ENCODE measurements at places on chromosomes 7 and 10.

DNA sequence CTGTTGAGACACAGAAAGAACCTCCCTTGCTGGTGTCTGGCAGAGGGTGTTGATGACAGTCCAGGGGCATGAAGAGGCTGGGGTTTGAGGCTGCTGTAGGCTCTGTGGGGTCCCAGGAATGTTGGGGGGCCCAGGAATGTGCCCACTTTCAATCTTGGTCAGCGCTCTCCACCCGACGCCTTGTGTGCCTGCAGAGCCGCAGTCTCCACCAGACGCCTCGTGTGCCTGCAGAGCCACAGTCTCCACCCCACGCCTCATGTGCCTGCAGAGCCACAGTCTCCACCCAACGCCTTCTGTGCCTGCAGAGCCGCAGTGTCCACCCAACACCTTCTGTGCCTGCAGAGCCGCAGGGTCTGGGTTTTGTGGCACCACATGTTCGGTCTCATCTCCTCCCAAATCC, 84.0 kb downstream of the ADARB2 start:
- no peak for DNase-seq

DNA sequence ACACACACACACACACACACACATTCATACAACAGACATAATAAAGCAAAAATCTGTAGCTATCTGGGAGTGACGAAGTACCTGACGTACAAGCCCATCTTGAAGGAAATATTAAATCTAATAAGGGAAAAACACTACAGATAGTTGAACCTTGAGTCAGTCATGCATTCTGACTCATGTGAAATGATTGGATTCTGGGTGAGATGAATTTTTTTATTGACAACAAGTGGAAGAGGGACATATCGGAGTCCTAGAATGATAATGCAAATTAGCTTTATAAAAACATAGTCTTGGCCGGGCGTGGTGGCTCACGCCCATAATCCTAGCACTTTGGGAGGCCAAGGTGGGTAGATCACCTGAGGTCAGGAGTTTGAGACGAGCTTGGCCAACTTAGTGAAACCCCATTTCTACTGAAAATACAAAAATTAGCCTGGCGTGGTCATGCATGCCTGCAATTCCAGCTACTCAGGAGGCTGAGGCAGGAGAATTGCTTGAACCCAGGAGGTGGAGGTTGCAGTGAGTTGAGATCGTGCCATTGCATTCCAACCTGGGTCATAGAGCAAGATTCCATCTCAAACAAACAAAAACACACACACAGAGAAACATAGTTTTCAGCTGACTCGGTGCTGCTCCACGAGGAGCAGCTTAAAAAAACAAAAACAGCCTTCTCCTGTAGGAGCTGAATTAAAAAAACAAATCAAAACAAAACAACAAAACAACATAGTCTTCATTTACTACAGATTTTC, 154.4 kb upstream of the MKLN1 start:
- DNase-seq: no peak

DNA sequence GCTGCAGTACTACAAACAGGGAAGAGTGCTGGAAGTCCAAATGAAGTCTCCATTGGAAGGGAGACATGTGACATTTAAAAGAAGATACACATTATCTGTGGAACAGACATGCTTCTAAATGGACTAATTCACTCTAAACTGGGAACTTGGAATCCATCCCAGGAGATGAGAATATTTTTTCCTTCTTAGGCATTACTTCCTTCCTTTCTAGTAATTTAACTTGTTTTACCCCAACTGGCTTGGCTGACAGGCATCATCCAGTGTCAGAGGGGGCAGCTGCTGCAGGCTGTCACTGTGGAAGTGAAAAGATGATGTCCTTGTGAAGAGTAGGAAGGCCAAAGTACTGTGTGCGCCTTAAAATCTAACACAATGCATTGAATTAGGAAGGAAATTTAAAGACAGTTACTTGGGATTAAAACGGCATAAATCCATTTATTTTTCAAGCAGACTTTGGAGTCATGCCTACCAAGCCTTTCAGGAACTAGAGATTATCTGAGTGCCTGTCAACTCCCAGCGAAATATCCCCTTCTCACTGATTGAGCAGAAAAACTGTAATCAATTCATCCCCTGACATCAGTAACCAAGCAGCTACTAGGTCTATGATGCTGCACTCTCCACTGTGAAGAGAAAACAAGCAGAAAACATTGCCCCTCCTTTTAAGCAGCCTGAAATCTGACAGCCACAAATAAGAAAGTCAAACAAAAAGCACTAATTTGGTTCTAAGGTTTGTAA, 161.2 kb downstream of the DGKI start:
- DNase-seq: no peak

DNA sequence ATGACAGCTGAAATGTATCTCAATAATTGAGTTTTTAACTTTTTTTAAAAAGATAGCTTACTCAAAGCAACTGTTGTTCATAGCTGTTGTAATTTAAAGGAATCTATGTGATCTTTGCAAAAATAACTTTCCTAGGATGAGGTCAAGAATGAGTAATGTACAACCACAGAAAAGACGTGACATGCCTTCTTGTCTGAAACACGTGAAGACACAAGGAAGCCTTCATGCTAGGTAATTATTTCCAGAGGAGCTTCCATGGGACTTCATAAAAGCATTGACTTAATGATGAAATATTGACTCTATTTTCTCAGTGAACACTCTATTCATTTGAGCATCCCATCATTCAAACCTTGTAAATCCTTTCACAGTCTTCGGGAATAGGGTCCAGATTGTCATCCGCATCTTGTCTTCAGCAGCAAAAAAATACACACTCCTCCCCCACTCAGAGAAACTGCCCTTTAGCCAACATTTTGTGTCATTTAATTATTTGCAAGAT, 528.0 kb downstream of the NRG3 start:
- DNase-seq: no peak

- peak; percentile 37 for DNase-seq
Observed at GRCh38 chr7:121798896-121799295, 74.1 kb upstream of the PTPRZ1 start.

DNA sequence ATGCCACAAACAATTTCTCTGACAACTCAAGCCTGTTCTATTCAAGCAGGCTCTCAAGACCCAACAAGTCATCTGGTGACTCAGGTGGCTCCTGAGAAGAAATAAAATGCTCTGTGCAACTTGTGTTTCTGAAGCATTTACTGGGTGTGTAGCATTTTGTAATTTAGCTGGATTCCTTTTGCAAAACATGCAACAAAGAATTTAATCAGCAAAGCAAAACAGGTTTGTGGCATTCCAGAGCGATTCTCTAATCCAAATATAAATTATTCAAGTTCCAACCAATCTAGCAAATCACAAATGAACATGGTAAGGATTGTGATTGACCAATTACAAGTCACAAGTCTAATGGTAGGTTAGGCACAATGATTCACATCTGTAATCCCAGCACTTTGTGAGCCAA, 39.8 kb upstream of the C10orf67 start:
- no peak for DNase-seq

DNA sequence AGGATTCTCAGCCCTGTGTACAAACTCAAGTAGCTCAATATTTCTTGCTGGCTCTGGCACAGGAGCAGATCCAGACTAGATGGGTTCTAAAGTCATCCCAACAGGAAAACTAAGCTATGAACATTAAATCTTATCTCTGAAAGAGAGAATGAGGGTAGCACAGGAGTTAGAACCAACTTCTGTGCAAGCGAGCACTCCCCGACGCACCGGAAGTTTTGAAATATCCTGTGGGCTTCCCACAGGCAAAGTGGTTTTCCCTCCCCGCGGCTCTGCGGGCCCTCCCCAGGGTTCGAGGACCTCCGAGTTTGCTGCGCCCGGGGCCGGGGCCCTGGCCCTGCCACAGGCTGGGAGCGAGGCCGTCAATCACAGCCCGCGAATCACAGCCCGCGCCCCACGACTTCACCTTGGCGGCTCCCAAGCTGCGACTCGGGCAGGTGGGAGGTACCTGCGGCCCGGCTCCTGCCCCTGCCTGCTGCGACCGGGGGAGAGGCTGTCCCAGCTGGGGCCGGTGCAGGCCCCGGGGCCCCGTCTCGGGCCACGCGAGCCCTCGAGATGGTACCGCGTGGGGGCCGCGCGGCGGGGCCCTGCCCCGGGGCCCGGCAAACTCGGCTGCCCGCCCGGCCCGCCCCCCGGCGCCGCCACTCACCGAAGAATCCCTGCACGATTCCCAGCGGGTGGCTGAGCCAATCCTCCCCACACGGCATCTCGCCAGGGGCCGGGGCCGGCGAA, 598 bp downstream of the MCMBP start:
- DNase-seq: peak; percentile 43

Measured in femur (tissue), 1 donor.